ENCODE measurements at places on chromosomes 1 and 21. TPM values are rescaled to one million over a fixed set of nuclear protein-coding genes. Genes with fewer than 3 reads are reported as not detected.

- DNase-seq: no peak
Observed at GRCh38 chr1:41811051-41811795, 107.5 kb downstream of the HIVEP3 start.

DNA sequence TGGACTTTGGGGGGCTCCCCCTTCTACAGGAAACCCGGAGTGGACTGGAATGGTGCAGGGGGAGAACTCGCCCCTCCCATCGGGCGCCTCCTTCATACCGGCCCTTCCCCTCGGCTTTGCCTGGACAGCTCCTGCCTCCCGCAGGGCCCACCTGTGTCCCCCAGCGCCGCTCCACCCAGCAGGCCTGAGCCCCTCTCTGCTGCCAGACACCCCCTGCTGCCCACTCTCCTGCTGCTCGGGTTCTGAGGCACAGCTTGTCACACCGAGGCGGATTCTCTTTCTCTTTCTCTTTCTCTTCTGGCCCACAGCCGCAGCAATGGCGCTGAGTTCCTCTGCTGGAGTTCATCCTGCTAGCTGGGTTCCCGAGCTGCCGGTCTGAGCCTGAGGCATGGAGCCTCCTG, at the start of gene TNFRSF14:
TNFRSF14 (plus strand) TSS at position 95 of the 401 bp plus-strand sequence; CDS start at position 389, 294 bp downstream.
- DNase-seq: no peak

- DNase-seq: no peak
Observed at GRCh38 chr21:31382060-31382459, 38.0 kb upstream of the TIAM1 start.

- DNase-seq: no peak
Observed at GRCh38 chr1:37041483-37041882, 7.2 kb upstream of the GRIK3 start.

- DNase-seq: no peak
Observed at GRCh38 chr1:9843576-9843945, 19.8 kb upstream of the CLSTN1 start.

Gene PCSK9
- 0.03 TPM for polyA plus RNA-seq

All from GM12878 (cell line).